LHCN-M2 (cell line): ENCODE measurements at places on chromosomes 3 and 15. TPM values are rescaled to one million over a fixed set of nuclear protein-coding genes. Genes with fewer than 3 reads are reported as not detected.
A peak's percentile ranks its signal among the peaks of the same experiment; 100 is the strongest.

GRCh38 chr3:49929291-49930167 lies at the start of gene MON1A:
Gene MON1A, minus strand, starts transcription at chr3:49929811. Its CDS starts 16,465 bp downstream, at chr3:49913346.
- peak; percentile 87 for DNase-seq

GRCh38 chr15:41811432-41812195 lies 16.3 kb upstream of the JMJD7 start:
- DNase-seq = peak; percentile 72

DNA sequence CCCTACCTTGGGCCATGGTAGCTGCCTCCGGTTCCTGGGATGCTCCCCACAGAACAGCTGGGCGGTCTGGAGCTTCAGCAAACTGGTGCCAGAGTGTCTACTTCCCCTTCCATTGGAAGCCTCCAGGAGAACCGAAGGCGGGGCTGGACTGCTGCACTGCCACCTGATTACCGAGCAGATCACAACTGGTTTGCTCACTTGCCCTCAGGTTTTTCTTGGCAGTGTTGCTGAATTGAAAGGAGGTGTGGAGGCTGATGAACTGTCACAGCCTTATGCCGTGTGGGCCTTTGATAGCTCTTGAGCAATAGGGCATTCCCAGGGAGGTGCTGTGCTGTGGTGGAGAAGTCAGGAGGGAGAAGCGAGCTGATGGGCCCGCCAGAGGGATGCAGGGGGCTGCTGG lies at the start of gene TGM5:
TSS of gene TGM5 (minus strand) at position 95 of the 400 bp plus-strand sequence. CDS start at position 16, 79 bp downstream.
- DNase-seq = no peak

DNA sequence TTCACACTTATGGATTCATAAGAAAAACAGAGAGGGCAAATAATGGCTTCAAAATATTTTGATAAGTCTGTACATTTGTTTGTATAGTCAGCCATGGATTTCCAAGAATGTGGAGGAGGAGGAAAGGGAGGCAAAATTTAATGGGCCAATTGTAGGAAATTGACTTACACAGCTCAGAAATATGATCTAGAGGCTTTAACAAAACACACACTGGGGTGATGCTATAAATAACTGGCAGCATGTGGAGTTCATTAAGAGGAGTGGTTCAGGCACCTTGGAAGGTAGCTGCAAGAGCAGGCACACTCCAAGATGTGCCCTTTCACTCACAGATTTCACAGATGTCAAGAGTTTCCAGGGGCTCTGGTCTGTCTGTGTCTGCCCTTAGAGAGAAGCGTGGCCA lies 193.4 kb upstream of the RASGRP1 start:
- DNase-seq = peak; percentile 41

DNA sequence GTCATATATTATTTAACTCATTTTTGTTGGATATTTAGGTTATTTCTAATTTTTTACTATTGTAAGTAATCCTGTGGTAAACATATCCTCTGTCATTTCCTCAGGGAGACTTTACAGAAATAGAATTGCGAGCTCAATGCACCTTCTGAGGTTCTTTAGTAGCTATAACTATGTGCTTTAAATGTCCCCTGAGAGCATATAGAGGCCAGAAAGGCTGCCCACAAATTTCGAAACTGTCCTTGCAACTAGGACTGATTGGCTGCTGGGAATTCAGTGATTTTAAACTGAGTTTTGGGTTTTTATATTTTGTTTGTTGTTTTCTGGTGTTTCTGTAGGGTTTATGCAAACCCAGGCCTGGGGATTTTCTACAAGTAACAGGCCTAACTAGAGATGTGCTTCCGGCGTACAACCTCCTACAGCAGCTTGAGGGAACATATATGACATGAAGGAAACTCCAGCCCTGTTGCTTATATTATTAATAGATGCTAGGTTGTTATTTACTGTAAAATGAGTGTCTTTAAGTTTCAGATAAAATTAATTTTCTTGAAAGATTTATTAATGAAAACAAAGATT lies 29.1 kb upstream of the P4HTM start:
- peak; percentile 71 for DNase-seq

DNA sequence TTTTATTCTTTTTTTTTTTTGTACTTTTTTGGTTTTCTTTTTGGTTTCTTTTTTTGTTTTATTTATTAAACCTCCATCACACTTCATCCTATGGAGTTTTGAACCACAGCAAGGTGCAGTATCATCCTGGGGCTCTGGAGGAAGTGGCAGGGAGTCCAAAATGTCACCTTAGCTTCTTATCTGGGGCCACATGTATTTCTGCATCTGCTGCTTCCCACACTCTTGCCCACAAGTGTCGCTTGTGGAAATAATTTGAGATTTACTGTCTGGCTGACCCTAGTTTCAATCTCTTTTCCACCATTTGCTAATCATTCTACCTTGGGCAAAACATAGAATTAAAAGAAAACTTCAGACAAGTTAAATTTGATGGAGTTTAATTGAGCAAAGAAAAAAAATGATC lies 6.4 kb downstream of the OPA1 start:
- DNase-seq = no peak

GRCh38 chr15:74208496-74208895 lies 5.9 kb upstream of the STRA6 start:
- DNase-seq = no peak

GRCh38 chr3:180827171-180827570 lies 85.3 kb upstream of the FXR1 start:
- no peak for DNase-seq

DNA sequence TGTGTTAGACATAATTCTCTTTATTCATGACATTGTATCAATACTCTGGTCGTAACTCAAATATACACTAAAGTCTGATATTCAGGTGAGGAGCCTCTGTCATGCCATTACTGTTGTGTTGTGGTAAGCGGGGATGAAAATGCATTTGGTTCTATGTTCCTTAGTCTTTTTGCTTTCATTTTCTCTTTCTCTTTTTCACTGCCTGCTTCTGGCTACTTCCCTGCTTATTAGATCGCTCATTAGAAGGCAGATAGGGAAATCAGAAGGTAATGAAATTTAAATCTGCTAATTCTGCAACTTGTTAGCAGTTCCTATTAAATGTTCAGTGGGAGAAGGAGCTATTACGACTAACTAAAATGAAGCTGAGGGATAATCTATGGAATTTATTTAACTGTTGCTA lies 345.0 kb downstream of the GRM7 start:
- no peak for DNase-seq

GRCh38 chr3:127821394-127821793 lies 921 bp downstream of the MGLL start:
- DNase-seq = no peak

DNA sequence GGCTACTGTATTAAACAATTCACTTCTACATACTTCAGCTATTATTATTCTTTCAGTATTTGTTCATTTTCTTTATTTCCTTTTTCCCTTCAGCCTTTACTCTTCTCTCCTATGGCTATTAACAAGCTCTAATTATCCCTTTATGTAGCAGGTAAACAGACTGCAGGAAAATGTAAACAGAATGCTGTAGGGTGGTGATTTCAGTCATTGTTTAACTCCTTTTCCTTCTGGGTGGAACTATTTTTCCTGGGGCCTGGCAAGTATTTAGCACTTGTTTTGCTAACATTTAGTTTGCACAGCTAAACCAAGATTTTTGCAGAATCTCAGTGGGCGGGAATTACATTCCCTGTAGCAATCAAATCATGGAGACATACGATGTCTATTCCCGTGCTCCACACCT lies 14.4 kb downstream of the RARB start:
- no peak for DNase-seq

GRCh38 chr3:129528589-129529100 lies at the start of gene RHO:
Gene RHO, plus strand, starts transcription at chr3:129528639. Its CDS starts 95 bp downstream, at chr3:129528734.
- no peak for DNase-seq

DNA sequence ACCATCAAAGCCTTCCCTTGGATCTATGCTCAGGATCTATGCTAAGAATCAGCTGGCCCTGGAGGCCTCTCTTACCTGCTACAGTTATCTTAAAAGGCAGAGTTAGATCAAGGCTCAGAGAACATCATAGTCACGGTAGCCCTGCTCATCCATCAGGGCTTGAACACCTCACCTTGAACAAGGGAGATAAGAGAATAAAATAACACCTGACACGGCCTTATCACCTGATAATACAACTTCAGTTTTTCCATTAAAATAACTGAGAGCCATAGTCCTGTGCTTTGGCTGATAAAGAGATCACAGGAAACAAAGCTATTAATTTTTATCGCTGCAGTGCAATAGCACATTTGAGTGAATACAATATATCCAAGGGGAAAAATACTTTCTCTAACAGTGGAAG lies 85.6 kb upstream of the LPP start:
- DNase-seq = no peak

- no peak for DNase-seq
These were observed 892.4 kb downstream of the ROBO1 start for GRCh38 chr3:78875436-78875835.

DNA sequence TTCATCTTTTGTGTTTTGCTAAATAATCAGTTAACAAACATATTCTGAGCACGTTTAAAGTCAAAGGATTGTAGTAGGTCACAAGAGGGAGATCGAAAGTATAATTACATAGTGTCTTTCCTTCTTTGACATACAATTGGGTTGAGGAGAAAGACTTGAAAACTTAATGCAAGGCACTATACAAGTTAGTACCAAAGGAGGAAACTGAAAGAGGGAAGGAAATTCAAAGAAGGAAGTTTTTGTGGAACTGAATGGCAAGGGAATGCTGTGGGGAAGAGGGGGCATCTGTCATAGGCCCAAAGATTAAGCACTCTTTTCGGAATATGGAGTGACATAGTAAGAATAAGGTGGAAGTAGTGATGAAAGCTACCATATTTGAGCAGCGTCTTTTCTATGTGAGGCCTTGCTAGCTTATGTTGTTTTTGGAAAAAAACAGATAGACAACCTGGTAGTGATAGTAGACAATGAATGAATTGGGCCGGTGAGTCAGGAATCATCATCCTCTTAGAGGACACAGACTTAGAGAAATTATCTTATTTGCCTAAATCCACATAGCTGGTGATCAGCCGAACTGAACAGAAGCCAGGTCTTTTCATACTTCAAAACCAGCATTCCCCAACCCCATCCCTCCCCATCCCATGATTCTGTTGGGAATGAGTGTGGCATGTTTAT lies 10.2 kb downstream of the MBNL1 start:
- DNase-seq = no peak

GRCh38 chr15:87263296-87263695 lies 993.2 kb downstream of the NTRK3 start:
- DNase-seq = no peak

DNA sequence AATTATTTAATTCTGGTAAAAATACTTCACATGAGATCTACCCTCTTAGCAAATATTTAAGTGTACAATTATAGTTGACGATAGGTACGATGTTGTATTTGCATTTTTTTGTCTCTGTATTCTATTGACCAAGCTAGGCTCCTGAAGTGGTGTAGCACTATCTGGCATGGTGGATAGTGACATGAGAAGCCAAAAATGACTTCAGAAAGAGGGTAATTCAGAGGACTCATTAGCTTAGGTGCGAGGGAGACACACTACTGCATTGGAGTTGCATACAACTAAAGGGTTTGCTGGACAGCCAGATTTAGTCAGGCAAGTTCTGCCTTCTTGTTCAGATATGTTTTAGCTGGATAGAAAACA lies 50.6 kb downstream of the KBTBD8 start:
- DNase-seq = no peak

- DNase-seq = no peak
These were observed 50.0 kb upstream of the PLCL2 start for GRCh38 chr3:16834753-16835152.

DNA sequence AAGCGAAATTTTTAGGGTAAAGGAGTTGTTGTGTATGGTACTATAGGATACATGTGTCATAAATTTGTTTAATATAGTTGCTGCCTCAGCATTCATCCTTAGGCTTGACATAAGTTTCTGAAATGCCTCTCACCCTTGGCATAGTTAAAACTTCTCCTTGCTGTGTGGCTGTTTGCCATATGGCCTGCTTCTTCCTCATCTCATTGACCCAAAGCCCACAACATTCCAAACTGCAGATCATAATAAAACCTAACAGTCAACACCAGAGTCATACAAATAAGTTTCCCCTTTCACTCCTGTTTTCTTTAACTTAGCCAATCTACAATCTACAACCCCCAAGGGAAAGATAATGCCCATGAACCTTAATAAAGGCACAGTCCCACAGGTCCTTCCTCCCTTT lies 136.6 kb downstream of the TMCC1 start:
- peak; percentile 42 for DNase-seq

DNA sequence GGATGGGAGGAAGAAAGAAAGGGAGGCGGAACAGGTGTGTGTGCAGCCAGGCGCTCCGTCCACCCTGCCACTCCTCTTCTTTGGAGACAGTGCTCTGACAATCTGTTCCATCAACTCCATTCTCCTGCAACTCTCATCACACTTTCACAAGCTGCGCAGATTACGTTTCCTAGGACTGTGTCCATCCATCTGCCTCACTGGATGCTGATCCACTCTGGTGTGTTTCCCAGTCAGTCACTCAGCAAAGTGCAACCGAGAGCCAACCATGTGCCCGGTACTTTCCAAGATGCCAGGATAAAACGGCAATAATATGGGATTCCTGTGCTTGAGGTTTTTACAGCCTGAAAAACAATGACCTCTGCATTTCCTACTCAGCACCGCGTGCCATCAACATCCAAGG lies 59.6 kb downstream of the SLC12A8 start:
- DNase-seq = no peak

DNA sequence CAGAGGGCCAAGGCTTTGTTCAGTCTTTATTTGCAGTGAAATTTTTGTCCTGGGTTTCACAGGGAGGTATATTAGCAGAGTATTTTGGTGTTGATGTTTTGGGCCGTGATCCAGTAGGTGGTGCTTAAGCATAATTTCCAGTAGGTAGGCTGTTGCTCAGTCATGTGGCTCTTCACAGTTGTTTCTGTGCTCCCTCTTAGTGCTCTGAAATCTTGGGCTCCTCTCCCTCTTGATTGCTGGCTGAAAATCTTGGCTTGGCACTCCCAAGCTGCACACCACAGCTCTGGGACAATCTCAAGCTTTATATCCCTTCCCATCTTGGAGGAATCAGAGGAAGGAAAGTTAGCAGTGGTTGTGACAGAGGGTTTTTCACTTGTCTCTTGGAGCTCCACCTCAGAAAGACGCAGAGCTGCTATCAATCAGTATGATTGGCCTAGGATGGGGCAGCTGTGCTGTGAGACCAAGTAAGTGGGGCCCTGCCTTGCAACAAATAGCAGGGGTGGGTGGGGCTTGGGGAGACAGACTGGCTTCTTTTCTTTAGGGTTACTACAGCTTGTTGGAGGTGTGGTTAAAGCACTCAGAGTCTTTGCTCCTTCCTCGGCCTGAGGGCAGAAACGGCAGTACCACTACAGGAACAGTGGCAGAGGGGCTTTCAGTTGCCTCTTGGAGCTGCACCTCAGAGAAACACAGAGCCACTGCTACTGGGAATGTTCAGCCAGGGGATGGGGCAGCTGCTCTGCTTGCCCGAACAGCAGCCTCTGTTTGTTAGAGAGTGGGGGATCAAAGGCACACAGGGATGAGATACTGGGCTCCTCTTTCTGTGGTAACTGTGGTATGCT lies 627.0 kb downstream of the SI start:
- no peak for DNase-seq

GRCh38 chr15:88835646-88836045 lies 32.4 kb downstream of the ACAN start:
- peak; percentile 15 for DNase-seq

Gene GHSR
- not detected in 2 replicates for total RNA-seq

Gene CCR5
- not detected in 2 replicates for total RNA-seq

Gene SCG5
- 1.2 and 2.8 TPM in 2 replicates for total RNA-seq

Gene DUOXA2
- not detected in 2 replicates for total RNA-seq

Gene GOLGA8T
- total RNA-seq = not detected in 2 replicates

Gene MPI
- 110 and 122 TPM in 2 replicates for total RNA-seq

Gene GOLGA8S
- total RNA-seq = 0.06 TPM in 1 of 2 replicates, not detected in the other

Gene IL12A
- 1.4 and 11.3 TPM in 2 replicates for total RNA-seq

Gene ZDHHC23
- total RNA-seq = 0.06 and 0.11 TPM in 2 replicates
